ENCODE measurements at places on chromosomes 3 and 15.

DNA sequence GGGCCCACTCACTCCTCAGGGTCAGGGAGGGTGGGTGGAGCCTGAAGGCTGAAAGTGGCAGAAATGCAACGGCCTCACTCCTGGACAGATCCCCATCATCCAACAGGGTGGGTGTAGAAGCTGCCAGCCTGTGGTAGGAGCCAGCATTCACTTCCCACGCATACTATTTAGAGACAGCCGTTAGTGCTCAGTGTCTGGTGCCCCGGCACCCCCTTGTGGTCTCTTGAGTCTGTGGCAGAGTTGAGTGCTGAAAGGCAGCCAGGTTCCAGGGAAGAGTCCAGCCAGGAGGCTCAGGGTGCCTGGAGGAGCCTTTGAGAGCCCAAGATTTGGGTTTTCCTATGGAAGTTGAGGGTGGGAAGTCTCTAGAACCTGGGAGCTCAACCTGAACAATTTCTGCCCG lies 2.1 kb upstream of the GNAT1 start:
- peak; percentile 64 for DNase-seq

- no peak for DNase-seq
Measured at GRCh38 chr3:58074116-58074715, 66.0 kb downstream of the FLNB start.

DNA sequence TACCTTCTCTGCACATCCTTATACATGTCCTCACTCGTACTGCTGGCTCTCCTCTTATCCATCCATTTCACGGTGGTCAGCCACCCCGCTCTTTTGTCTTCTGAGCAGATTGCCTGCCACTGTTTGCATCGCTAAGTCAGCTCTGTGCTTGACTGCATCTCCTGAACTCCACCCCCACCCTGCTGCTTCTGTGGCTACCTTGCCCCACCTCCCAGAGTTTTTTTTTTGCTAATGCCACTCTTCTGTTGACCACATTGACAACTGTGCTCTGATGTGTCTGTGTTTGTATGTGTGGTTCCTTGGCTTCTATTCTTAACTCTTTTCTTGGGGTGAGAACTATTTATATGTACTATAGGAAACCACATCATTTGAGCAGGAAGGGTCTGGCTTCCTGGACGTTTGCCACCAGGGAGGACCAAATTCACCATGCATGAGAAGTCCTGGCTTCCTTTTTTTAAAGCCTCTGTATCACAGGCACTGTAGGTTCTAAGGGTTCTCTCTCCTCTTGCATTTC lies 12.8 kb upstream of the MTMR10 start:
- DNase-seq, result no peak

GRCh38 chr3:136992115-136992514 lies 34.3 kb downstream of the IL20RB start:
- DNase-seq, result no peak

DNA sequence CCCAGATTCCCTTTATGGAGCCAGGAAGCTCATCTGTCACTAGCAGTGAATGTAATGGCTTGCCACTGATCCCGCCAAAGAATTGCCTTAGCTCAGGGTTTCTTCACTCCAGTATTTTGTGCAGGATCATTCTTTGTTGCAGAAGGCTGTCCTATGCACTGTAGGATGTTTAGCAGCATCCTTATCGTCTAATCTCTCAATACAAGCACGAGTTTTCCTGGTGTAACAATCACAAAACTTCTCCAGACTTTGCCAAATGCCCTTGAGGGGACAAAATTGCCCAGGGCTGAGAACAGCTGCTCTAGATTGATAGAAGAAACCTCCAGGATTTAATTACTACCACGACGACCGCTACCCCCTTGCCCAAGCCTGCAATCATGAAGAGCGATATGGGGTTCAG lies 6.8 kb upstream of the SHQ1 start:
- no peak for DNase-seq

GRCh38 chr3:15064299-15064834 lies 748 bp downstream of the MRPS25 start:
- no peak for DNase-seq

DNA sequence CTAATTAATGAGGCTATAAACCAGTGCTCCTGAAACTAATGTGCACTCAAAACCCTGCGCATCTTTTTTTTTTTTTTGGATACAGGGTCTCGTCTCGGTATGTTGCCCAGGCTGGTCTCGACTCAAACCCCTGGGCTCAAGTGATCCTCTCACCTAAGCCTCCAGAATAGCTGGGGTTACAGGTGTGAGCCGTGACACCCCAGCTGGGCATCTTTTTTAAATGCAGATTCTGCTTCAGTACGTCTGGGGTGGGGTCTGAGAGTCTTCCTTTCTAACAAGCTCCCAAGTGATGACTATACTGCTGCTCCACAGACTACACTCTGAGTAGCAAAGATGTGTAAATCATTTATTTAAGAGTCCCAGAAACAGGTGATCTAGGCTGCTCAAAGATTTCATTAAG lies 73.0 kb downstream of the BFSP2 start:
- no peak for DNase-seq

GRCh38 chr15:48190932-48191573 lies 412 bp upstream of the CTXN2 start:
- DNase-seq, result peak; percentile 59

DNA sequence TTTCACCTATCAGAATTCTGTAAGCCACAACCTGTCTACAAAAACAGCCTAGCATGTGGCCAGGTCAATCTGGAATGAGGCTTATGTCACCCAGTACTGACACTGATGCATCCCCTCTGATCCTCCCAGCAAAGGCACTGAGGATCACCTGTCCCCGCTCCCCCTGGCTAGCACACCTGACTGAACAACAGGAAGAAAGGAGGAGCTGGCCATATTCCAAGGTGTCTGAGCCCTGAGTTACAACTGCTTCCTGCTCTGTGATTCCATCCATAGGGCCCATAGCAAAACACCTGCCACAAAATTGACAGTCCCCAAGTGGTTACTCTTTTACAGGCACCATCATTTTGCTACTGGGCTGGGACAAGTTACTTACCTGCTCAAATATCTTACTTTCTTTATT lies 555.5 kb upstream of the CFAP20DC start:
- DNase-seq, result no peak

DNA sequence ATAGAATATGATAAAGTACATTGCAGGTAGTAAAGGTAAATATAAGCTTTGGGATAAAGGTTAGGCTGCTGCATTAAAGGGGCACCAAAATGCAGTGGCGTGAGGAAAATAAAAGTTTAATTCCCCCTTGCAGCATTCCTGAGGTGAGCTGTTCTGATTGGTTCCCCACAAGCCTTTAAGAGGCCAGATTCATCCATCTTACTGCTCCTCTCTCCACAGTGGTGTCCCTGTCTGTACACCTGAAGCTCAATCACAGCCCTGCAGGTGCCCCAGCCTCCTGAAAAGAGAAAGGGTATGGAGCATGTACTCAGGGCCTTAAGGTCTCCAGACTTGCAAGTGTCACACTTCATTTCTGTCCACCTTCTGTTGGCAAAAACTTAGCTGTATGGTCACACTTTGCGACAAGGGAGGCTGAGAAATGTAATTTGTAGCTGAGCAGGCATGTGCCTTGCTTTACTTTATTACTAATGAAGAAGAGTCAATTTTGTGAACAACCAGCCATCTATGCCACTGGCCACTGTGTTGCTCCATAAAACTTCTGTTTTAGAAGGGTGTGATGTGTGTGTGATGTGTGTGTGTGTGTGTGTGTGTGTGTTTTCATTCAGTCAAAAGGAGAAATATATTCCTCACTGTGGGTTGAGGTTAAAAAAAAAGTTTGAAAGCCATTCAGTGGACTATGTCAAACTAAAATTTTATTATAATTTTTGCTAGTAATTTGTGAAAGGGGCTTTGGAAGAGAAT lies 12.8 kb downstream of the LACTB start:
- no peak for DNase-seq

GRCh38 chr3:71025010-71025409 lies 558.5 kb downstream of the FOXP1 start:
- DNase-seq, result no peak

DNA sequence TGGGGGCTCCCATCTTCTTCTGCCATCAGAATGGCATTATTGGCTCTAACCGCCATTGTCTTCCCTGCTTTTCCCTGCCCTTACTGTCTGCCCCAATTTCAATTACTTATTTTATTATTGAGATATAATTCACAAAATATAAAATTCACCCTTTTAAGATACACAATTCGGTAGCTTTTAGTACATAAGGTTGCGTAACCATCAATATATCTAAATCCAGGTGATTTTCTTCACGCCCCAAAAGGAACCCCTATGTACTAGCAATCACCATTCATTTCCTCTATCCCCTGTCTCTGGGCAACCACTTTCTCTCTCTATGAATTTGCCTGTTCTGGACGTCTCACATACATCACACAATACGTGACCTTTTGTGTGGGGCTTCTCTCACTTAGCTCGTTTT lies 18.0 kb downstream of the RBP2 start:
- DNase-seq, result no peak

- no peak for DNase-seq
Measured at GRCh38 chr15:65918357-65918920, 49.1 kb downstream of the RAB11A start.

DNA sequence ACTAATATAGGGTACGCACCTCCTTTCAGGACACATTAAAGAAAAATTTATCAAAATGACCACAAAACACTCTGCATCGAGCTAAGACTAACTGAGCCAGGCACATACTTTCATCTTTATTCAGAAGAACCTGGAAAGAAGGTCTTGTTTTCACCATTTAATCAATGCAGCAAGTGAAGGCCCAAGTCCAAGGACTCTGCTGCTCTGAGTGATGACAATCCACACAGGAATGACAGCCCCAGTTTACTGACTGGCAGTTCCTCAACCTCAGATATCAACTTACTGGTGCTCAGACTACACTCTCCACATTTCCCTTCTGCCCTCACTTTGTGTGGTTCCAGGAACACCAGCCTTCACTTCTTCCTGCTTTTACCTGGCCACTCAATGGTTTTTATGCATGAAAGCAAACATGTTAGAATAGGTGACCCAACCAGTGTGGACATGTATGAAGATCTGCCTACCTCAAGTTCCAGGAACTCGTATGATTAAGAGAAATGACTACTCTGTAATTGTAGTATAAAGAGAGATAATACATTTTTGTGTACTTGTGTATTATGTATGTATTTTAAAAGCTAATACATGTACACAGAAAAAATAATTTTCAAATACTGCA lies 29.1 kb upstream of the RASA2 start:
- DNase-seq, result no peak

GRCh38 chr15:74433592-74434262 lies at the start of gene SEMA7A:
Gene SEMA7A (minus strand): TSS chr15:74433958. CDS start chr15:74433918, 40 bp downstream.
- DNase-seq, result peak; percentile 69

- peak; percentile 88 for DNase-seq
Measured at GRCh38 chr3:104359546-104359945, 1007.2 kb upstream of the ALCAM start.

DNA sequence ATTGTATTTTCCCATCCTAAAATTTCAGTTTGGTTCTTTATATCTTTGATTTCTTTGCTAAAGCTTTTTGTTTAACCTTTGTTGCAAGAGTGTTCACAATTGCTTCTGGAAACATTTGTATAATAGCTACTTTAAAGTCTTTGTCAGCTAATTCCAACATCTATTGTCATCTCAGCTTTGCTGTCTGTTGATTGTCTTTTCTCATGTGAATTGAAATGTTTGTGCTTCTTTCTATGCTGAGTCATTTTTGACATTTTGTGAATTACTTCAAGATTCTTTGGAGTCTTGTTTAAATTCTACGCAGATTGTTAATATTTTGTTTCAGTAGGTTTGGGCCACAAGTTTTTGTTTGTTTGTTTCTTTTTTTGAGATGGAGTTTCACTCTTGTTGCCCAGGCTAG lies 73.2 kb downstream of the SUCNR1 start:
- no peak for DNase-seq

- no peak for DNase-seq
Measured at GRCh38 chr15:60043744-60044435, 39.8 kb downstream of the FOXB1 start.

DNA sequence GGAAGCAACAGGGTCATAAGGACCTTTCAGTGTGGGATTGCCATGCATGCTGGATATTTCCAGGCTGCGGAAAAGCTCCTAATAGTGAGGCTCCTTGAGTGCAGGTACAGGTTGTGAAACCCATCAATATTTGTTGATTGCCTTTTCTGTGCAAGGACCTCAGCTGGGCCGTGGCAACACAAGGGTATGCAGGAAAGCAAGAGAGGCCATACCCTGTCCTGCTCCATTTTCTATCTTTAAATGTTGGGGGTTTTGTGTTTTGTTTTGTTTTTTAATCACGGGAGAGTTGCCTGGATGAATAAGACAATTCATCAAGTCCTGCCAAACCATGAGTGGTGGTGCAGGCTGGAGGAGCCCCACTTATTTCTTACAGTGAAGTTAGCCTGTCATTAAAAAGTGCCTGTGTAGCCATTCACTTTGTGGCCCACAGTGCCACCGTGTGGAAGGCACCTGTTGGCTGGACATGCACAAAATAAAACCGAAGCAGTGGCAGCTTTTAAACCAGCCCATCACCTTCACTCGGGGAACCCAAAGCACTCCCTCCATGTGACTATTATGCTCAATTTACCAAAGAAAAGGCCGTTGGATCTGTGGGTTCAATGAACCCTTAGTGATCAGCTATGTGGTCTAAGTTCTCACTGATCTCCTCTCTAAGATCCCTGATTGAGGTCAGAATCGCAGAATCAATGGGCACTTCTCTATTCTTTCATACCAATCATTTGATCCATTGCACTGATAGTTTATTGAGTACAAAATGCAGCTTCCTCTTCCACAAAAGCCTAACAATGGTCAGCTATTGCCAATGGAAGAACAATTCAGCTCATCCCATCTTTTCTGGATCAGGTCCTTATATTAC lies 42.2 kb downstream of the CLDN18 start:
- DNase-seq, result peak; percentile 45

DNA sequence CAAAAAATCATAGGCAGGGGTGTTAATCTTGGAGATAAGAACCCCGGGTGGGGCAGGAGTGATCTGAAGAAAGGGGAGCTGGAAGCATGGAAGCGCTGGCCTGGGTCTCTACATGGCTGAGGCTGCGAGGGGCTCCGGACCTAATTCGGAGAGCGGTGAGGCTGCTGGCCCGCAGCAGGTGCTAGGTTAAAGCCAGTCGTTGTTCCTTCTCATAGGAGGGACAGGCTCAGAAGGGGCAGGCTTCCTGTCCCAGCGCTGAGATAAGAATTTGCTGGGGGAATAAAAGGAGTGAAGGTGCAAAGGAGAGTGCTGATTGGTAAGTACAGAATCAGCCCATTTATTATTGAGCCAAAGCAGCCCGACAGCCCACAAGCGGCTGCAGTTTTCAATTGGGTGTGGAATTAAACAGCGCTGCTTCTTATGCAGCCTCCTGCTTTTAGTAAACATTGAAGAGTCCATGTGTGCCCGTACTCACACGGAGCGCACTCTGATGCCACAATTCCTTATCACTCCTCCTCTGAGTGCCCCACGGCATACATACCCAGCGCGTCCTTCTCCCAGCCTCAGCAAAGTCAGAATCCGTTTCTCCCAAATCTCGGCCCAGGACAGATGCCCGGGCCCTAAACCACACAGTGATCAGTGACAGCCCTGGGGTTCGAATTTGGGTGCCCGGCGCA lies 17.1 kb downstream of the CHST13 start:
- no peak for DNase-seq
